ENCODE measurements at places on chromosomes 5 and 9.

DNA sequence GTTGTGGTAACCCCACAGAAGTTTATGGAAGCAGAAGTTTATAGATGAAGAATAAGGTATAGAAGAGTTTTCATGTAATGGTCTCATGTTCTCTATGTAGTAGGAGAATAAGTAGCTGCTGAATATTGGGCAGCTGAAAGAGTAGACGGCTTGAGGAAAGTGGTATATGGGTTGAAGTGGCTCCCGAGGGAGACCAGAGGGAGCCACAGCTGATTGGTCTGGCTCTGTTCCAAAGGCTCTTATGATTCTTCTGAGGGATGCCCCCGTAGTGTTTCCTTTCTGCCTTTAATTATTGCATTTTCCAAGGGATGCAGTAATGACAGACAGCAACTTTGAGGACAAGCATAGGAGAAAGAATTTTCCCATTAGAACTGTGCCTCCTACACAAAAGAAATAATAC is 30.1 kb upstream of the TENT2 start:
- no peak for DNase-seq

- DNase-seq = no peak
Measured at GRCh38 chr5:4579679-4580078, 560.5 kb upstream of the ADAMTS16 start.

DNA sequence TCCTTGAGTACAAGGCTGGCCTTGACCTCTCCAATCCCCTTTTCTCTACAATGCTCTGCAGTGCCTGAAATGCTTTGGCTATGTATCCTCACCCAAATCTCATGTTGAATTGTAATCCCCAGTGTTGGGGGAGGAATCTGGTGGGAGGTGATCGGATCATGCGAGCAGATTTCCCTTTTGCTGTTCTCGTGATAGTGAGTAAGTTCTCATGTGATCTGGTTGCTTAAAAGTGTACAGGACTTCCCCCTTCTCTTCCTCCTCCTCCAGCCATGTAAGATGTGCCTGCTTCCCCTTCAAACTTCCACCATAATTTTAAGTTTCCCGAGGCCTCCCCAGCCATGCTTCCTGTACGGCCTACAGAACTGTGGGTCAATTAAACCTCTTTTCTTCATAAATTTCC is 28.5 kb upstream of the AKNA start:
- DNase-seq = no peak

DNA sequence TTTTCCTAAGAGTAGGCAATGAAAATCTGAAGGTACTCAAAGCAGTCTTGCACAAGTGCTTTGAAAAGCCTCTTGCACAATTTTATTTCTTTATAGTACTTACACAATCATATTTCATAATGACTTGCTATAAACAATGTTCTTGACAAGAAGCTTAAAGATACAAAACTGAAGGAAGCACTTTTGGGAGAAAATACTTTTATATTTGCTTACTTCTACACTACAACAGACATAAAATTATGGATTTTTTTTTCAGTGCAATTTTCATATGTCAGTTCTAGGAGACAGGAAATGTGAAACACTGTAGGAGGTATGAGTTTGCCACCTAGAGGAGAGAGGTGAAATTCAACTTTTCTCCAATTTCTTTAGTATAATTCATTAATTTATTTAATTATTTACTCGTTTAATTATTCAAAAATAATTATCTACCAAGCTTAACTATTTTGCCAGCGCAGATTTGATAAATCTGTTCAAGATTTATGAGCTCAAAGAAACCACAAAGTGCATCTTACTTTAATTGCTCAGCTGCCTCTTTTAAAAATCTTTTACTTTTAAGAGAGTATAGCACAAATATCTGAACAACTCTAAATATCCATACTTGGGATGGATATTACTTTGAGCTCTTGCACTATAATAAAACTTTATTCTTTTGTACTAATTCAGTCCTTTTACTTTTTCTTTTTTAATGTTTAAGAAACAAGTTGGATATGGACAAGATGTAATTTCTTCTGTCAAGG is 29.0 kb upstream of the CDKN2B start:
- no peak for DNase-seq

DNA sequence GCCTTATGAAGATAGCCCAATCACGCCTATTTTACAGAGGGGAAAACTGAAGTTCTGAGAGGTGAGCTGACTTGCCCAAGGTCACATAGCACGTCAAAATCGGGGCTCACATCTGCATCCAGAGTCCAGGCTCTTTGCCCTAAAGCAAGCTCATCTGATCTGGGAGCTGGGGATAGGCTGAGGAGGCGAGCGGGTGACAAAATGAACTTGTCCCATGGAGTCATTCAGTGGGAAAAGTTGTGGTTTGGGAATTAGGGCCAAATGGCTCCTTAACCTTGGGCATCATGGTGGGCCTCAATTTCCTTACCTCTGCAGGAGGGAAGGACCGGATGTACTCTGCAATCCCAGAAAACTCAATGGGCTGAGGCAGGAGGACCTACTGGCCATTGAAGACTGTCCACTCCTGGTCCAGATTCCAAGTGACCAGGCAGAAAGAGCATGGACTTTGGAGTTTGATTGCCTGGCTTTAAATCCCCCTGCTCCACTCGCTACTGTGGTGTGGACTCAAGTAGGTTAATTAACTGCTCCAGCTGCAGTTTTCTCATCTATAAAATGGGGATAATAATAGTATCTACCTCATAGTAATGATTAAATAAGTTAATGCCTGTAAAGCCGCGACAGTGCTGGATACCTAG is 160.4 kb downstream of the RGS3 start:
- no peak for DNase-seq

DNA sequence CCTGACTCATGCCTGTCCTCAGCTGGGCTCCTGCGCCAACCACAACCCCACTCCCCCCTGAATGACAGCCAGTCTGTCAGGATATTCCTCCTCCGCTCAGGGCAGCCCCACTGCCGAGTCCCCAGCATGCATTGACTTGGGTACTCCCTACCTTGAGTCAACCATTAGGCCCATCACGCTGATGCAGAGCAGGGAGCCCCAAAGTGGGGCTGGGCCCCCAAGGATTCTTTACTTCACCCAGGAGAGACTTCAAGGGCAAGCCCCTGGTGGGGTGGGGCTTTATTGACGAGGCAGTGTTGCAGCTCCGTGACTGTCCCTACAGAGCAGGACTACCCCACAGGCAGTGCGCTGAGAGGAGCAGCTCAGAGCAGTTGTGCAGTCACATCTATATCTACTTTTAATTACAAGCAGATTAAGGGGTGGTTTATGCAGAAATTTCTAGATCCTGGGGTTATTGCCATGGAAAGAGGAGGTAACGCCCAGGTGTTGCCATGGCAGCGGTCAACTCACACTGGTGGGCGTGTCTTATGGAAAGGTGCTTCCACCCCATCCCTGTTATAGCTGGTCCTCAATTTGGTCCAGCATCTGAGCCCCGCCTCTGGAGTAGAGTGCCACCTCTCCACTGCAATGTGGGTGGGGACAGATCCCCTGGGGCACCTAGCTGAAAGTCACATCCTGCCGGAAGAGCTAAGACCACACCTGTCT is 32.1 kb upstream of the FCN1 start:
- DNase-seq = no peak

GRCh38 chr5:4676934-4677333 is 463.2 kb upstream of the ADAMTS16 start:
- DNase-seq = no peak

GRCh38 chr5:24320643-24321042 is 324.1 kb downstream of the CDH10 start:
- no peak for DNase-seq

- peak; percentile 54 for DNase-seq
Measured at GRCh38 chr9:2765250-2765880, 48.1 kb downstream of the KCNV2 start.

- peak; percentile 87 for DNase-seq
Measured at GRCh38 chr5:181181650-181182565, 23.1 kb downstream of the TRIM7 start.

- DNase-seq = no peak
Measured at GRCh38 chr9:23803216-23803615, 22.8 kb downstream of the ELAVL2 start.

DNA sequence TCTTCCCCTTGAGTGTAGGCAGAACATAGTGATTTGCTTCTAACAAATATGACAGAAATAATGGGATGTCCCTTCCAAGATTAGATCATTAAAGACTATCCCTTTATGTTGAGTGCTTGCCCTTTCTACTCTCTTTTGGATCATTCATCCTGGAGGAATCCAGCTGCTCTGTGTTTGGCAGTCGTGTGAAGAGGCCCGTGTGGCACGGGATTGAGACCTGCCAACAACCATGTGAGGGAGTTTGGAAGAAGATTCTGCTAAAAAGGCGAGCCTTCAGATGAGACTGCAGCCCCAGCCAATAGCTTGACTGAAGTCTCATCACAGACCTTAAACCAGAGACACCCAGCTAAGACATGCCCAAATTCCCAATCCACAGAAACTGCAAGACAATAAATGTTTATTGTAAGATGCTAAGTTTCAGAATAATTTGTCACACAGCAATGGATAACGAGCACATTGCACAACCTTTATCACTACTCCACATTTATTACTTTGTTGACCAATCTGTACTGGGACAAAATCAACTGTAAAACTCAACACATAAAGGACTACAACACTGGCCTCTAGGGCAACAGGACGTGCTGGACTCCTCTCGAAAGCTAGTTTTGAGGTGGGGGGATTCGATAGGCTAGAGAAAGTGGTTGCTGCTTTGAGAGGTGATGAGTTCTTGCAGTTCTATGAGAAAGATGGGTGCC is 42.8 kb downstream of the ANGPTL2 start:
- no peak for DNase-seq

DNA sequence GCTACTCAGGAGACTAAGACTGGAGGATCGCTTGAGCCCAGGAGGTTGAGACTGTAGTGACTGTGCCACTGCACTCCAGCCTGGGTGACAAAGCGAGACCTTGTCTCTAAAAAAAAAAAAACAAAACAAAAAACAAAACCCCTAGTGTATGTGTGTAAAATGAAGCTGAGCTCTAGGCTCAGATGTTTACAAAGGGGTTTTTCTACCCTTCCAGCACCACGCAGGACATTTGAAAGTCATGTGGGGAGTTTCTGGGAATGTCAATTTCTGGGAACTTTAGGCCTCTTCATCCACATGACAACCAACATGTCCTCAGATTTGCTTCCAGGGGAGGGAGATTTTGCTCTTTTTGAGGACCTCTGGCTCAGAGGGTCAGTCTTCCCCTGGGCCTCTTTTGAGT is 42.4 kb upstream of the AIF1L start:
- DNase-seq = no peak

GRCh38 chr5:170443624-170444023 is 54.5 kb upstream of the KCNMB1 start:
- DNase-seq = no peak

- DNase-seq = no peak
Measured at GRCh38 chr5:155546075-155546474, 532.5 kb downstream of the KIF4B start.
